ENCODE measurements at places on chromosomes 5 and 9.

DNA sequence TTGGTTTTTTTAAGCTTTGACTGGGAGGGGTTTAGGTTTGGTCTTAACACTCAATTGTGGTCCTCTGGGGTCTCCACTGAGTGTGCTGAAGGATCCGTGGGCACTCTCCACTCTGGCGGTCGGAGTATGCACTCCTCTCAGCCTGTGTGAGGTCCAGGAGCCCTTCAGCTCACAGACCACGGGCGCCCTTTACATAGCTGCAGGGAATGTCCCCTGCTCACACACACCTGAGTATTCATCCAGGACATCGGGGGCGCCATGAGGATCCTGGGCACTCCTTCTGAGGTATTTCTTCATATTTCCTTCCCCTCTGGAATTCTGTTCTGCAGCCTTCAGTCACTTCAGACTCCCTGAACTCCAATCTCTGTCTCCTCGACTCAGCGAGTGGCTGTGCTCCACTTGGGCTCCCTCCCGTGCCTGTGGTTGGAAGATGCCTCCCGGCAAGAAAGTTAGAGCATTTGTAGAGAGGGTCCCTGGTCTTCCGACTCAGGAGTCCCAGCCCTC, 12.5 kb downstream of the TRIP13 start:
- no peak for DNase-seq

- peak; percentile 6 for DNase-seq
Observed at GRCh38 chr9:85940275-85940831, 593 bp upstream of the NAA35 start.

DNA sequence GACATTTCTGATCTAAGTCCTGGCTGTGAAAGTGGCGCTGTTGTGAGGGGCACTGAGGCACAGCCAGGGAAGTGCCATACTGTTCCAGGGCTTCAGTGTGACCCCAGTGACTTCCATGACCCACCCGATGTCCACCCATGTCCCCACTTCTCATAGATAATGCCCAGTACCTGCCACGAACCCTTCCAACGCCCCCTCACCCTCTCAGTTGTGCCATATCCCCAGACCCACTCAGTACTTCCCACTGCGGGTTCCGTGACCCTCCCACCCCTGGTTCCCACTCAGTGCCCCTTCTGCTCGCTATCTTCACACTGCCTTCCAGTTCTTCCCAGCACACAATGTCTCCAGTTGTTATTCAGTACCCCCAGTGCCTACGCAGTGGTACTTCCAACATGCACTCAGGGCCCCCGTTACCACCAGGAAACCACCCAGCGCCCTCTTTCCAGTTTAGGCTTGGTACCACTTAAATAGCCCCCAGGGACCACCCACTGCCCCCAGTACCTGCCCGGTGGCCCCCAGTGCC, 30.7 kb upstream of the PSD2 start:
- no peak for DNase-seq

DNA sequence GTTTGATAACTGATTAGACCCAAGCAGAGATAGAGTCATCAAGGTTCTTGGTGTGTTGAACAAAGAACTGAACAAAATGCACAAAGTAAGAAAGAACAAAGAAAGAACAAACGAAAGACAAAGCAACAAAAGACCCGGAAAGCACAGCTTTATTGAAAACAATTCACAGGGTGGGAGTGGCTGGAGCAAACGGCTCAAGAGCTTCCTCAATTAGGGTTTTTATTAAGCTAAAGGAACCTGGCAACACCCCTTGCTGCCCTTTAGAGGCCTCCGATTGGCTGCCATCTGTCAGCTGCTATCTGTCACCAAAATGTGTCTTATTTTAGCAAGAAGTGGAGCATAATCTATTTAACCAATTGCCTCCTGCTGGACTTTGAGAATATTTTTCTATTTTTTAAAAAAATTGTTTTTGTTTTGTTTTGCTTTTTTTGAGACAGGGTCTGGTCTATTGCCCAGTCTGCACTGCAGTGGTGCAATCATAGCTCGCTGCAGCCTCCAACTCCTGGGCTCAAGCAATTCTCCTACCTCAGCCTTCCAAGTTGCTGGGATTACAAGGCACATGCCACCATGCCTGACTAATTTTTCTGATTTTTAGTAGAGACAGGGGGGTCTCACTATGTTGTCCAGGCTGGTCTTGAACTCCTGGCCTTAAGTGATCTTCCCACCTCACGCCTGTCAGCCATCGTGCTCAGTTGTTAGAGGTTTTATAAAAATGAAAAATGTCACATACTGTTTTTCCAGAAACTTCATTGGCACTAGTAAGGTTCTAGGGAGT, 7.7 kb upstream of the ABO start:
- peak; percentile 18 for DNase-seq

DNA sequence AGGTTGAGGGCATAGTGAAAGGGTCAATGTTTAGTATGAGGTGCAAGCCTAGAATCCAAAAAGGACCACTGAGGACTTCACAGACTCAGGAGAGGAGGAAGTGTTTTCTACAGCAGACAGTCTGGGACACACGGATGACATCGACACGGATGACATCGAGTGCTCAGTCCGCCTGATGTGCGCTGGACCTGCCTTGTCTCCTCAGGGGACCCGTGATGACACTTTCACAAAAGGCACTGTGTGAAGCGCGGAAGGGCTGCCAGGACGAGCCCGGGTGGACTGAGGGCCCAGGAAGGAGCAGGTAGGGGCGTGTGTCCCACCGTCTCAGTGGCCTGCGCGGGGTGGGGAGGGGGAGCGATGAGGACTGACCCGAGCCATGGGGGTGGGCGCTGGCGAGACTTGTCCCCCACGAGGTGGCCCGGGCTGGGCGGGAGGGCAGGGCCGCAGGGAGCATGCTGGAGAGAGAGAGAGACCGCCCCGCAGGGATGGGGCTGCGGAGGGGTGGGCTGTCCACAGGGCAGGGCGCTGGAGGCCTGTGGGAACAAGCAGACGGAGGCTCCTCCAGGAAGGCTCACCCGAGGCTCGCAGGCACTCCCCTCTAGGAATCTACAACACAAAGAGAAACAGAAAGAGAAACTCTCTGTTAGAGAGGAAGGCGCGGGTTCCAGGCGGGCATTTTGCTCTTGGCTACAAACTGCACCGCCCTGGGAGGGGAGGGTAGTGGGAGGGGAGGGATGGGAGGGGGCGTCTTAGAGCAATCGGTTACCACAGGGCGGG, 54.9 kb downstream of the USP20 start:
- DNase-seq: peak; percentile 94
